ENCODE measurements at places on chromosomes 2 and 18.

GRCh38 chr2:215299337-215299859 is 12.5 kb upstream of the ATIC start:
- DNase-seq: no peak

DNA sequence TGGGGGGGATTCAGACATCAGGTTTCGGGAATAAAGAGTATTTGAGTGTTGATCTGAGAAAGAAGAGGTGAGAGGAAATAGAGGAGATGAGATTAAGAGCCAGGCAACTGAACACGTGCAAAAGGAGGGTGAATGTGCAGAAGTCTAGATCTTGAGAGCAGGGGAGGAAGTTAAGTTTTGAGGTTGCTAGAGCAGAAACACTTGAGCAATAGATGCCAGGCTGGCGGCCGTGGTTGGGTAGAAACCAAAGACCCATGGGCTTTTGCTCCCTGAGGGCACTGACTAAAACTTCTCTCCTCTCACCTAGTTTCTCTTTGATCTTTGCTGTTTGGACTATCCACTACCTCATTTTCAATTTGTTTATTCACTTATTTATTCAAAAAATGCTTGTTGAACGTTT is 116.0 kb downstream of the CDC42EP3 start:
- no peak for DNase-seq

GRCh38 chr2:208320686-208321085 is 54.6 kb downstream of the PIKFYVE start:
- DNase-seq: no peak

GRCh38 chr2:230137902-230138539 is 69.3 kb upstream of the SLC16A14 start:
- DNase-seq: no peak

- no peak for DNase-seq
Observed at GRCh38 chr2:232085826-232086425, 124.4 kb downstream of the DIS3L2 start.

- no peak for DNase-seq
Observed at GRCh38 chr18:61946449-61946848, 53.6 kb upstream of the RNF152 start.

- no peak for DNase-seq
Observed at GRCh38 chr2:188326669-188327301, 35.1 kb downstream of the GULP1 start.

DNA sequence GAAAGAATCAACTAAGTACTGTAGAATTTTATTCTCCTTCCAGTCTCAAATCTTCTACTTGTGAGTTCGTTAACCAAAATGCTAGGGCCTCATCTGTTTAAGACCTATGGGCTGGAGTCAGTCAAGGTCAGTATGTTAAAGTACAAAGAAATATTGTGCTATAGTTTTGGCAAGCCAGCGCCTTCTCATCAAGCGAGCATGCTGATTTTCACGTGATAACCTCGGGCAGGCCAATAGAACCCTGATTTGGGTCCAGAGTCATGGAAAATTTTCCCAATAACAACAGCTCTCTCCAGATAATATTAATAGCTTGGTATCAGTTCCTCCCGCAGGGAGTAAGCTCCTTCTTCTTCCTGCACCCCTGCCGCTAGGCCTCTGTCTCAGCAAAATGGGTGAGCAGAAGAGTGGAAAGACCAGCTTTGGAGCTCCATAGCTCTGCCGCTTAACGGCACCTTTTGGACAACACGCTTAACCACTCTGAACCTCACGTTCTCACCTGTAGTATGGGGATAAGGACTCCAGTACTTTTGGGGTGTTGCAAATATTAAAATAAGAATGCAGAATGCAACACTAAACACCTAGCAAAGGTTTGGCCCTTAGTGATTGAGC is 11.7 kb downstream of the CABLES1 start:
- DNase-seq: no peak

- DNase-seq: peak; percentile 6
Observed at GRCh38 chr2:51424418-51424817, 392.5 kb upstream of the NRXN1 start.

- DNase-seq: no peak
Observed at GRCh38 chr2:231725476-231725875, 17.2 kb downstream of the PTMA start.

DNA sequence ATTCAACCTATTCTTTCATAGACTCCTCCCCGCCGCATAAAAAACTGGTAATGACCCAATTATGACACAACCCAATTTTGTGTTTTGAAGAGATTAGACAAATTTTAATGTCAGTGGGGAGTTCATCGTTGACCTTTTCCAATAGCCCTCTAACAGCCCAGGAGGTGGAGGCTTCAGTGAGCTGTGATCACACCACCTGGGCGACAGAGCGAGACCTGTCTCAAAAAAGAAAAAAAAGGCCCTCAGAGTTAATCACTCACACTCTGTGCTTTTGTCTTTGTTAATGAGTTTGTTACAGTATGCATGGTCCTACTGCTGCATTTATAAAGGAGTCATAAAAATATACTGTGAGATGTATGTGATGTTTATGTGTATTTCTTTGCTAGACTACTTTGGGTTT is 510.6 kb downstream of the CPS1 start:
- no peak for DNase-seq

DNA sequence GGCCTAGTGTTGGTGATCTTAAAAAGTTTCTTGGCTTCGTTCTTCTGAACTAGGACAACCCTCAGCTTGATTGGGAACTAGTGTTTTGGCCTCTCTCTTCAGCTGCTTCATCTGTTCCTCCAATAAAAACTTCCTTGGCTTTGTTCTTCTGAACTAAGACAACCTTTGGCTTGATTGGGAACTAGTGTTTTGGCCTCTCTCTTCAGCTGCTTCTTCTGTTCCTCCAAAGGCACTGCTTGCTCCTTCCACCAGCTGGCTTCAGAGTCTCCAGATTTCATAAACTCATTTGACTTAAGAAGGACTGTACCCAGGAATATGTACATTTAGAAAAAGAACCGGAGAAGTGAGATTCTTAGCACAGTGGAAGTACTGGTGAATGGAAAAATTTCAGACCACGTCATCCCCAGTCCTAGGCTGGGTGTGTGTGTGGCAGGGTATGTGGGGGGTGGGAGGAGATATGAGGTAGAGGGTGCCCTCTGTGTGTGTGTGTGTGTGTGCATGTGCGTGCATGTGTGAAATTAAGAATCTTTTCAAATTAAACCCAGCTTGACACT is 20.4 kb downstream of the IL1R2 start:
- no peak for DNase-seq

DNA sequence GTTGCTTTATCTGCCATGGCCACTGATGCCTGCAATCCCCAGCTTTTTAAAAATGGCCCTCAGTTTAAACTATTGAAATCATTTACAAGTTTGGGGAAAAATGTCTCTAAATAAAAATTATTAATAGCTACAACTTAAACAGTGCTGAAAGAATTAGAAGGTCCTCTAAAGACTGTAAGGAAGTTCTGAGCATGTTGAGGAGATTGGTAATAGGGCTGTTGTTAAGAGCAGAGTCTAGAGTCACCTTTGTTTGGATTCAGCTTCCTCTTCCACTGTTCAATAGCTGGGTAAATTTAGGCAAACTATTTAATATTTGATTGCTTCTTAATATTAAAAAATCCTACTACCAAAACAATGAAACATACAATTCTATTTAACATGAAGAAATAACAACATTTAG is 1127.1 kb upstream of the DDX18 start:
- no peak for DNase-seq

- DNase-seq: no peak
Observed at GRCh38 chr2:108189316-108189715, 50.5 kb upstream of the SULT1C3 start.

DNA sequence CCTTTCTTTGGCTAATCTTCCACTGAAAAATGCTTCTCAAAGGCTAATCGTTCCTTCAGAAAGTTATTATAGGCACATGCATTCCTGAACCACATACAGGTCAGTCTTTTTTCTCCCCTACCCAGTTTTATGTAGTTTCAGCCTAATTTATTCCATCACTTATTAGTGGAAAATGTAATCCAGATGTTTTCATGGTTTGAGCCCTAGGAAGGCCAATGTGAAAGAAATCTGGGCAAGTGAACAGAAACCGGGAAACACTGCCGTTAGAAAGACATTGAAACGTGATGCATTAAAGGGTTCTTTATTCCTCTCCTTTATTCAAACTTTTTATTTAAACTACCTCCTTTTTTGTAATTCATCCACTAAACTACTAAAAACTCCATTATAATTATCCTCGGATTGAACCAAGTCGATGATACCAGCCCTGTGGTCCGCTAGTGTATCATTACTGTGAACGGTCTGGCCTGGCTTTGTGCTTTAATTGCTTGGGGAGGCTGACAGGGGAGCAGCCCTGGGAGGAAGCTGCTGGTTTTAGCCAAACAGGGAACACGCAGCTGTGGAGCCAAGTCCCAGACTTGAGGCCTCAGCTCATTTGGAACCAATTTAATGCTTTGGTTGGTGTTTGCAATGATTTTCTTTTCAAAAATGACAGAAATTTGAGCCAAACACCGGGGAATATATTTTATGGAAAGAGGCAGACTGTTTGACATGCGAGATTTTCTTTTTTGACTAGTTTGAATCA is 149.2 kb downstream of the ARHGAP28 start:
- no peak for DNase-seq

GRCh38 chr18:55083461-55083860 is 124.2 kb upstream of the CCDC68 start:
- no peak for DNase-seq

GRCh38 chr2:206001912-206002311 is 84.1 kb downstream of the INO80D start:
- no peak for DNase-seq

DNA sequence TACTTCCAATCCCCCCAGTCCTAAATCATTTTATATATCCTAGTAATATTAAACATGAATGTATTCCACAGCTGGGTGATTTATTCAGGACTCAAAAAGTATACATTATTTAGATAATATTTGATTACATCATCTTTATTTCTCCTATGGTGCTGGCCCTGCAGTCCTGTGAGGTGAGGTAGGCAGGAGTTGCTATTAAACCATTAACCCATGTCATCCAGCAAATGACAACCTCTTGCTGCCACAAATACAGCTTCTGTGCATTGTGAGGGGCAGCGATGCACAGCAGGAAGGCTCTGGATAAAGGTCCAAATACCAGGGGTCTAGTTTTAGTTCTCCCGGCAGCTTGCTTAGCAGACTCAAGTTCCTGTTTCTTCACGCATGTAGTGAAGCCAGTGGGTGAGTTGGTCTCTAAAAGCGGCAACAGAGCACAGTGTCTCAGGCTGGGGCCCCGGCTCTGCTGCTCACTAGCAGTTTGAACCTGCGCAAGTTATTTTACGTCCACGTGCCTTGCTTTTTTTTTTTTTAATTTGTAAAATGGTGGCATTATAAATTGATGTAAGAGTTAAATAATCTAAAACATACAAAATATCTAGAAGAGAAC is 36.1 kb downstream of the INSIG2 start:
- DNase-seq: no peak

DNA sequence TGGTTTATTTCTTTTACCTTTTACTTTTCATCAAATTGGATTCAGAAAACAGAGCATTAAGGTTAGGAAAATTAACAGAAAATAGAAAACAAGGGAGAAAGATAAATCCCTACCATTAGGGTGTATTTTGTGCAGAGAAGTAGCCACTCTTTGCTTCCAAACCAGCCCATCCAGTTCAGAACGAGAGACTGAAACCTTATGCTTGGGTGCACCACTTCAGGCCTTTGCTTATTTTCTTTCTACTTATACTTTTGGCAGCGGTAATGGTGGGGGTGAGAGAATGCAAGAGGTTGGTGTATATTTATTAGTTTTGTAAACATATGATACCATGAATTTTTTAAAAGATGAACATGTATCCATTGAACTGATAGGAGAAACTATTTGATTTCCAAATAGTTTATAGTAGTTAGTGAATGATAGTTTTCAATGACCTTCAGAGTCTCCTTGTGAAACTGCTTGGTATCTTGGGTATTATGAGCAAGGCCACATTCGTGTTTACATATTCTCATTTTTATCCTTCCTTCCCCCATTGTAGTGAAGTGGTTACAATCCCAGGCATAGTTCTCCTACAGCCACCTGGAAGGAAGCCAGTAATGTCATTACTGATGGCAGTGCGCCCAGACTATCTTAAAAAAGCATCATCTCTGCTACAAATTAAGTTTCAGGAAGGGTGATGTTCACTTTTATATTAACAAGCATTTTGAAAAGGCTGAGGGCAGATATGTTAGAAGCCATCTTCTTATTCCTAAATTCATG is 60.8 kb downstream of the MFSD6 start:
- no peak for DNase-seq

GRCh38 chr2:174142290-174142689 is 106.0 kb downstream of the OLA1 start:
- no peak for DNase-seq

DNA sequence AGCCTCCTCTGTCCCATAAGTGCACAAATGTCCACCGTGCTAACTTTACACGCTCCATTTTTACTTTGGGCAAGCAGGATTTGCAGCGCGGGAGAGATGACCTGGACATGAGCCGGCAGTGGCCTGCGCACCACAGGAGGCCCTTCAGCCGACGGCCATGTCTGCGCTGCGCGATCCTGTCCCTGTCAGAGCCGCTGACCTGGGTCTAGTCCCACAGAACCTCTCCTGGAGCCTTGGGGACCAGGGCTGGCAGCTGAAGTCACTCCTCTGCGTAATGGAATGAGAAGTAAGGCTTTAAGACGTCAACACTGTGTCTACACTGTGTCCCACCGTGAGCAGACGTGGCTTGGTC is 29.6 kb downstream of the ADI1 start:
- no peak for DNase-seq

DNA sequence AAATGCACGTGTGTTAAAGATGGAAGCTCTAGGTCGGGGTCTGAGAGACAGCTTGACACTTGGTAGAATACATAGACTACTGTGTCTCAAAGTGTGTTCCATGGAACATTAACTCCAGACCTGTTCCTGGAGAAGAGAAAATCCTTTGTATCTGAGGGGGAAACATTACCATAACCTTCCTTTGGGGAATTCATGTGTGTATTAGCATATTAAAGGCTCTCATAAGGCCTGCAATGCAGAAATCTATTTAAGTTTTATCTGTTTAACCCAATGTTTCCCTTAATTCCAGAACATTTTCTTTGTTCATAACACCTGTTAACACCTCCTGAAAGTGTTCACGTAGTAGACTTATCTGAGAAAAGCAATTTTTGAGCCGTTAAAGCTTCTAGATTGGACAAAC is 99.5 kb downstream of the PLB1 start:
- no peak for DNase-seq

DNA sequence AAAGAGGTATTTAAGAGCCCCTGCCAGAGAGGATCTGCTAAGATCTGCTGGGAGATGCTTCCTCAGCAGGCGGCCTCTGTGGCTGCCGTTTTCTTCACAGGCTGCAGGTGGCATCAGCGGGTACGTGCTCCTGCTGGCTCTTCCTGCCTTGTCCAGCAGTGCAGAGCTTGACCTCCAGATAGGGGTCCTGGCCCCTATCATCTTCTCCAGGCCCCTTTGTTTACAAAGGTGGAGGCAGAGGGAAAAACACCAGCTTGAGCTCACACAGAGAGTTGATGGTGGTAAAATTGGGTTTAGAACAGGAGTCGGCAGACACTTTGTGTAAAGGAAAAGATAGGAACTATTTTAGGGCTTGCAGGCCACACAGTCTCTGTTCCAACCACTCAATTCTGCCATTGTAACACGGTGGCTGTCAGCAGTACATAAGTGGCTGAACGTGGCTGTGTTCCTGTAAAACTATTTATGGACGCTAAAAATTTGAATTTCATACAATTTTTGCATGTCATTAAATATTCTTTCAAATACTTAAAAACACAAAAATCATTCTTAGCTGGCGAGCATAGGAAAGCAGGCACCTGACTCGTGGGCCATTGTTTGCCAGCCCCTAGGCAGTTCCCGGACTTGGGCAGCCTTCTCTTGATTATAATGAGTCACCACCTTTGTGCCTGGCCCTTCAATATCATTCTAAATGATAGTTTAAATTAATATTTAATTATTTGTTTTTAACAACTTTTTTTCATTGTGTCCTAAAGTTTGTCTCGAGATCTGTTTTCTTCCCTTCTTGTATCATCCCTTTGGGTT is 98.2 kb upstream of the B3GNT7 start:
- DNase-seq: peak; percentile 69

GRCh38 chr2:168528016-168528415 is 71.9 kb downstream of the CERS6 start:
- DNase-seq: no peak
